Right ventricle myocardium superior (tissue), 1 donor: ENCODE measurements at places on chromosomes 1 and 21. TPM values are rescaled to one million over a fixed set of nuclear protein-coding genes. Genes with fewer than 3 reads are reported as not detected.

DNA sequence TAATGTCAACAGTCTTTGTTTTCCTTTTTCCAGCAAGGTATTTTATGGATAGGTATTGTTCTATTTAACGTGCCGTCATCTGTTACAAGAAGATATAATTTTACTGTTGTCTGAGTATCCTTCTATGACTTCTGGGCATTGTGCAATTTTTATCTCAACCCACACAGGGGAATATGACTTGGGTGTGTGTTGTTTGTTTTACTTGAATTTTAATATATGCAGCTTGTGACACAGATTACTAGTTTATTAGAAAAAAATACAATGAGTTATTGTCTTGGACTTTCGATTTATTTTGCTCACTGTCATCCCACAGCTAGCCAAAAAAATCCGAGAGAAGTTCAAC lies 111.9 kb downstream of the CACHD1 start:
- DNase-seq = no peak

Gene AMIGO1
- total RNA-seq = 19.3 TPM

DNA sequence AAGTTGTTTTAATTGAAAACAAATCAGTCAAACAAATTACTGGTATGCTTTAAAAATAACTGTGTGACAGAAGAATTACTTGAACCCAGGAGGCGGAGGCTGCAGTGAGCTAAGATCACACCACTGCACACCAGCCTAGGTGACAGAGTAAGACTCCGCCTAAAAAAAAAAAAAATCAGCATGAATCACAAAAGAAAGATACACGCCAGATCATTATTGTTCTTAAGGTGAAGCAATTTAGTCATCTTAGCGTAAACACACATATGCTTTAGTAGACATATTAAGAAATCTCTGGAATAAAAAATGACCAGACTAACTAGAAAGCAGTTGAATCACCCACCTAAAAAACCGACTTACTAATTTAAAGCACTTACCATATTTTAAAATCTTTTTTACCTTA lies 20.2 kb downstream of the RERE start:
- no peak for DNase-seq

DNA sequence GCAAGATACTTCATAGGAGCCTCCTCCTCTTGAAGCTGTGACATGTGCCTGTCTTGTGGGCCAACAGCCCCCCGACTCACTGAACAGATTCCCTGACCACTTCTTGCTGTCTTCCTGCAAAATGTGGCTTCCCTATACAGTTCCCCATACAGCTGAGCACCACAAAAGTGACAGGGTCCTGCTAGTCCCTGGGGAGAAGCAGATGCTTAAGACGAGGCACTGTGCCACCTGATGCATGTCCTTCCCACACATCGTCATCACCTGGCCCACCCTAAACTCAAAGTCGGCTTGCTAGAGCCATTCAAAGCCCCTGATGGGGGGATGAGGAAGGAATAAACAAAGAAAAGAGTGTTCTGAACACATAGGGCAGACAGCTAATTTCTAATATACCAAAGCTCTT lies 29.2 kb upstream of the ETV3 start:
- no peak for DNase-seq
